Bone marrow (tissue), 2 donors: ENCODE measurements at places on chromosomes 1 and 21.

GRCh38 chr1:60832367-60832766 lies 250.0 kb upstream of the NFIA start:
- no peak for DNase-seq

- DNase-seq, result no peak
These were observed 39.8 kb upstream of the CLIC4 start for GRCh38 chr1:24705260-24706073.

- DNase-seq, result no peak
These were observed 6.0 kb downstream of the IFFO2 start for GRCh38 chr1:18950401-18951026.

GRCh38 chr1:109634771-109635750 lies 15.4 kb downstream of the AMPD2 start:
- DNase-seq, result no peak

DNA sequence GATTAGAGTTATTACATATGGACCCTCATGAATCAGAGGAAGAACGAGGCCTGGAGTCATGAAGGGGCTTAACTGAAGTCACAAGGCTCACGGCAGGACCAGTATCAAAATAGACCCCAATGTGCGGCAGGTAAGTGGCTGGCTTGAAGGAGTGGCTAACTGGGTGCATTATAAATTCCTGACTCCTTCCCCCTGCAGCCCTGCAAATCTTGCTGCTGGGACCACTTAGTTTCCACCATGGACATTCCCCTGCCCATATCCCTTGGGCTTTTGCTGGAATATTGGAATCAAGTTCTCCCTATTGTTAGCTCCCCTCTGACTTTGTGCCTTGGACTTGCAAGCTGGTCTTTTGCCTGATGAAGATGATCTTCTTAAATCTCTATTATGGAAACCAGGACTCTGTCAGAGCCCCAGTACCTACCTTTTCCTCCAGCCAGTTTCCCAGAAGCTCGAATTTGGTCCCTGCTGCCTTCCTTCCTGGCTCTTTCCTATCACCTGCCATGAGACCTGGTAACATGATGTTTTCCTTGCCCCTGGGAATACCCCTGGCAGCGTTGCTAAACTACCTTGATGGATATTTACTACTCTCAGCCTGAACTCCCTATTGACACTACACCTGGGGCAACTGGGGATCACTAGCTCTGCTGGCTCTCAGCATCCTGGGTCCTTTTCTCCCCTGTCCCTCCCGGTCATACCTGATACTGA lies 156.0 kb upstream of the JUN start:
- no peak for DNase-seq

DNA sequence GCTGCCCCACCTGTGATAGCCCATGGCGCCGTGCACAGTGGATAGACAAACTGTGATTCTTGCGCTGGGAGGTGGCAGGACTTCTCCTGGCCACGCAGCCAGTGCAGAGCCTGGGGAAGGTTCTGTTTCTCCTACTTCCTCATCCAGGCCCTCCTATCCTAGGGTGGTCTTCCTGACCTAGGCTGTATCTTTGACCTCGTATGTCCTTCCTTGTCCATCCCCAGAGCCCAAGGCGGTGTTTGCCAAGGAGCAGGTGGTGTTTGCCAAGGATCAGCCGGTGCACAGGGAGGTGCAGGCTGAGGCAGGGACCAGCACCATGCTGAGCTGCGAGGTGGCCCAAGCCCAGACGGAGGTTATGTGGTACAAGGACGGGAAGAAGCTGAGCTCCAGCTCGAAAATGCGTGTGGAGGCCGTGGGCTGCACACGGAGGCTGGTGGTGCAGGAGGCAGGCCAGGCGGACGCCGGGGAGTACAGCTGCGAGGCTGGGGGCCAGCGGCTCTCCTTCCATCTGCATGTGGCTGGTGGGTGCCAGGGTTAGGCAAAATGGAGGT lies 63.9 kb downstream of the OBSCN start:
- DNase-seq, result no peak

DNA sequence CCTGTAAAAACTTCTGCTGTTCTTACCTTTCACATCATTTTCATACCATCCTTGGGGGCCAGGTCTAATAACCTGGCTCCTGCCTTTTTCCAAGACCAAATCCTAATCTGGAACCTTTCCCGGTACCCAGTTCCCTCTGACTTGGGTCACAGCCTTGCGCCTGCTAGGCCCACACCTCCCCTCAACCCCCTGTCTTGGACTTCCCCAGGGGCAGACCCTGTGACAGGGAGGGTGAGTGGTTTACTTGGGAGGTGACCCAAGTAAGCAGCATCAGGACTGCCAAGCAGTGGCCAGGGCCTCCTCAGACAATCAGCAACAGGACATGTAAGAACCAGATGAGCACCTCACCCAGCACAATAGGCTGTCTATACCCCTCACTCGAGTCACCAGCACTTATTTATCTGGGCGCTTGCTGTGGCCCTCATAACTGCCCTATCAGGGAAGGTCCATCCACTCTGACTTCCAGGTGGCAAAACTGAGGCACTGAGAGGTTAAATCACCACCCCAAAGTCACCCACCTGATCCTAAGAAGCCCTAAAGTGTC lies 124.7 kb downstream of the MATN1 start:
- DNase-seq, result no peak

GRCh38 chr1:67496329-67496728 lies 66.1 kb upstream of the SERBP1 start:
- no peak for DNase-seq

GRCh38 chr1:193069748-193070385 lies 10.5 kb downstream of the RO60 start:
- DNase-seq, result no peak

DNA sequence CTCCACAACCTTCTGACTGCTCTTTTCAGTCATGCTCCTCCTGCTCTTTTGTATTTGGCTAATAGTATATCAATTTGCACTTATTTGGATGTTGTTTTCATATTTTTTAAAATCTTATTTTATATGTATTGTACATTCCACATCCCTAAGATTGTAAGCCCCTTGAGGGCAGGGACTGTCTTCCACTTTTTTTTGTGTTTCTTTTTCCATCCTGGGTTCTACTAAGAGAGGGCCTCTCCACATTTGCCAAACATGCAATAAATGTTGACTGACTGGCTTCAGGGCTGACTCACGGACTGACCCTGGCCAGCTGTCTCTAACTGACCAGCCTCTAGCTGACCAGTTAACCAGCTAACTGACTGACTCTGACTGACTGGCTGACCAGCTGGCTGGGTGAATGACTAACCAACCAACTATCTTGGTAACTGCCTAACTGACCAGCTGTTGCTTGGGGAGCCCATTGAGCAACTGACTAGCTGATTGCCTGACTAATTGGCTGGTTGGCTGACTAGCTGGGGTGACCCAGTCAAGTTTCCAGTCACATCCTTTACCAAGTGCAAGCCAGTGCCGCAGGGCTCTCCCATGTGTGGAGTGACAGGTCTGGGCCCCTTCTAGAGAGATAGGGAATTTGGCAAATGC lies 16.1 kb downstream of the CSF1 start:
- no peak for DNase-seq

- no peak for DNase-seq
These were observed 398.3 kb upstream of the DUSP10 start for GRCh38 chr1:222140206-222140605.

- DNase-seq, result no peak
These were observed 213.8 kb downstream of the DUSP10 start for GRCh38 chr1:221527886-221528624.

DNA sequence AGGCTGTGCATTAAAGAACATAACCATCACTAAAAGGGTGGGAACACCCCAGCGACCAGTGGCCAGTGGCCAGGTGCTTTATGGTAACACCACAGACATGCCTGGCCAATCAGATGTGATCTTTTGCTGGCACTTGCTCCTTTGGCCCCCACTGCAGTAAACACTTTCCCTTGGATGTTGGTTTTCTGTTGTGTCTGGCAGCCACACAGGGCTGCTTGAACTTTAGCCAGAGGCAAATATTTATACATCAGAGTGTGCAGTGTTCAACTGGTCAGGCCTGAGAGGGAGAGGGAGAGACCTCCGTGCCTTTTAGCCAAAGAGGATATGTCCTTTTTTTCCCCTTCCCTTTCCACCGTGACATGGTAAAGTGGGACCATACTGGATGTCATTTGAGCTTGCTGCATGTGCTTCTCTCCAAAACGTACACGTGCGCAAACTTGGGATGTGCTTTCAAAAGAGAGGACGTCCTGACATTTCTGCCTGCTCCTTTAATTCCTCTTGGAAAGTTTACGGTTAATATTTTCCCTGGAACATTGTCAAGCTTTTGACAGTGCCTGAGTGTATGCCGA lies 101.2 kb downstream of the NFIA start:
- no peak for DNase-seq

DNA sequence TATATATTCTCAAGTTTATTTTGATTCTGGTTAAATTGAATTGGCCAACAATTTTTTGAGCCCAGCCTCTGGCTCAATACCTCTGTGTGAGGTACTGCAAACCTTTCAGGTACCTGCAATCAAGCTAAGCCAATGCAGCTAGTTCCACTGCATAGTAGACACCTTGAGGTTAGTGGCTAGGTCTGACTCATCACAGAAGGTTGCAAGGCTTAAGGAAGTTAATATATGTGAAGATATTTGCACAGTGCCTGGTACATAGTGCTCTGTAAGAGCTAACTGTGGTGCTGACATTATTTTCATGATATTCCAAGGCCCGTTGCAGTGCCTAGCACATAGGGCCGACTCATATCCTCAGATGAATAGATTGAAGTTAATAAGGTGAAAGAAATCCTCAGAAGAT lies 330.5 kb upstream of the KAZN start:
- DNase-seq, result no peak

GRCh38 chr1:24874056-24874455 lies 56.0 kb downstream of the RUNX3 start:
- DNase-seq, result no peak

- no peak for DNase-seq
These were observed at the start of gene OBSCN for GRCh38 chr1:228207851-228208821. TSS of gene OBSCN (plus strand) at chr1:228208044. CDS start at chr1:228211784, 3,740 bp downstream.
